Germinal center (tissue), 1 donor: ENCODE measurements at places on chromosomes 7 and 10.
A peak's percentile ranks its signal among the peaks of the same experiment; 100 is the strongest.

DNA sequence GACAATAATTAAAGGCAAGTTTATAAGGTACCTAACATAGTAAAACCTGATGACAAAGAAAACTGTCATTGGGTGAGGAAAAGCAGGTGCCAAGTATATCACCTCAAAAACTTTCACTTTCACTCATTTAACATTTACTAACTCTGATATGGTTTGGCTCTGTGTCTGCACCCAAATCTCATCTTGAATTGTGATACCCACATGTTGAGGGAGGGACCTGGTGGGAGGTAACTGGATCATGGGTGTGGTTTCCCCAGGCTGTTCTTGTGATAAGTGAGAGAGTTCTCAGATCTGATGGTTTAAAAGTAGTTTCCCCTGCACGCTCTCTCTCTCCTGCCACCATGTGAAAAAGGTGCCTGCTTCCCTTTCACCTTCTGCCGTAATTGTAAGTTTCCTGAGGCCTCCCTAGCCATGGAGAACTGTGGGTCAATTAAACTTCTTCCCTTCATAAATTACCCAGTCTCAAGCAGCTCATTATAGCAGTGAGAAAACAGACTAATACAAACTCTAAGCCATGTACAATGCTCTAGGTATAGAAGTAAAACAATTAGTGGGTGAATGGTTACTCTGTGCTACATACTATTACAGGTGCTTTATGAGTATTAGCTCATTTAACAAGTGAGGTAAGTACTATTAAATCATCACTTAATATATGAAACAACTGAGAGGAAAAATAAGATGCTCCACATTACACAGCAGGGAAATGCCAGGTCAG is 199.0 kb downstream of the CHCHD3 start:
- no peak for DNase-seq

DNA sequence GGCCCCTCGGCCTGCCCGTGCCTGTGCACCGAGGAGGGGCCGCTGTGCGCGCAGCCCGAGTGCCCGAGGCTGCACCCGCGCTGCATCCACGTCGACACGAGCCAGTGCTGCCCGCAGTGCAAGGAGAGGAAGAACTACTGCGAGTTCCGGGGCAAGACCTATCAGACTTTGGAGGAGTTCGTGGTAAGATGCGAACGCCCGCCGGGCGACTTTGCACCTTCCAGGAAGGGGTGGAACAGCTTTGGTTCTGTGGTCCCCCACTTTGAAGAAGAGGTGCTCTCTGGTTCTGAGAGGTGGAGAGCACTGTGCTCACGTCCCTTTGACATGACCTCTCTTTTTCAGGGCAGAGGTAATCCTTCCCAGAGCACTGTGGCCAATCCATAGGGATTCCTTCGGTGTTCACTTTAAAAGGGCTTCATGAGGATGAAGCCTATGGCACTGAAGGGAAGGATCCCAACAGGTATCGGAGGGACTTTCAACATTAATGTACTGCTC is 2.6 kb downstream of the VWC2 start:
- DNase-seq, result no peak

DNA sequence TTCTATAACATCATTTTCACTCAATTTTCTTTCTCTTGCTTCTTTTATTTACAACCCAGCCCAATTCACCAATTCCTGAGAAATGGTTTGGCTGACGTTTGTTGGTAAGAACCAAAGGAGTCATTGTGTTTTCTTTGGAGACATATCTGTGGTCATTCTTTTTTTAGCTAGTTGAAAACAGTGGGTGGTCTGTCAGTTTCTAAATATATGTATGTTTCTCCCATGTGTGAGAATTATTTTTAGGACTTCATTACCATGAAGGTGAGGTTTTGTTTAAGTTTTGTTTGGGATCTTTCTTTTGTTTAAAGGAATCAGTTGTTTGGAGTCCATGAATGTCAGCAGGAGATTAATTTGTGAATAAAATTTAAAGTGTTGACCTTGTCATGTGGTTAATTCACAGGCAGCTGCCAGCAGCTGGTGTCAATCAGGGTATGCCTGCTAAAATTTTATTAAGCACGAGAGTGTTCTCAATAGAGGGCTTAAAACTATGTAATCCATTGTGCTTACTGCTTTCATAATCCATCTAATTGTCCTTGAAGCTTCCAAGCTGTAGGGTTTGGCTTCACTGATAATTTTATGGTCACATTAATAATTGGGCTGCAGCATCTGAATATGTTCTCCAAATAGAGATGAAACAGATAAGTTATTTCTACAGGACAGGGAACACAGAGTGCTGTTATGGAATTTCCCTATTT is 38.7 kb downstream of the INSYN2A start:
- no peak for DNase-seq

GRCh38 chr10:14150526-14150925 is 180.2 kb downstream of the FRMD4A start:
- no peak for DNase-seq

DNA sequence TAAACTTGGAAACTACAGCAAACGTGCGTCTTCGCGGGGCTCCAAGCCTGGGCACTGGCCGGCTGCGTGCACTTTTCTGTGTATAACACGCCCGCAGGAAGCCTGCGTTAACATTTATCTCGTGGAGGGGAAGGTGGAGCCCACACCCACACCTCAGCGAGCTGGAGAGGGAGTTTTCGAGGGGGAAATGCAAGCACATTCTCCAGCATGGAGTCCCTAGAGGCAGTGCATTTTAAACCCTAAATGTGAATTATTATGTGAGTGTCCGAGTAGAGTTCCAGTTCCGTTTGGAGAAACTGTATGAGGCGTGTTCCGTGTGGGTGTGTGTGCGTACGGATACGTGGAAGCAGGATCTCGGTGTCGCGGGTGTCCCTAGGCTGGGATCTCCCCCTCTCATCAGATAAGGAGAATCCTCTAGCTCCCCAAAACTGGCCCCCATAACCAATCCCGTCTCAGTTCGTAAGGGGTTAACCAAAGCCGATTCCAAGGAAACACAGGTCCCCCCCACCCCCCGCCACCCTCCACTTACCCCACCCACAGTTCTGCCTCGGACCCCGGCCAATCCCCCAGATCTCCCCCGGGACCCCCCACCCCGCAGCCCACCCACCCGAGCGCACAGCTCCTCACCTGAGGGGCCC is 403 bp downstream of the CDK6 start:
- DNase-seq, result peak; percentile 24
